Stimulated activated CD4-positive, alpha-beta T cell treated with anti-CD3 and anti-CD28 coated beads, TNF-alpha, amount 100 ng/mL, for 1 hour (primary cell): ENCODE measurements at places on chromosomes 1 and 21.

GRCh38 chr1:231683439-231684165 lies 57.0 kb downstream of the DISC1 start:
- no peak for DNase-seq

DNA sequence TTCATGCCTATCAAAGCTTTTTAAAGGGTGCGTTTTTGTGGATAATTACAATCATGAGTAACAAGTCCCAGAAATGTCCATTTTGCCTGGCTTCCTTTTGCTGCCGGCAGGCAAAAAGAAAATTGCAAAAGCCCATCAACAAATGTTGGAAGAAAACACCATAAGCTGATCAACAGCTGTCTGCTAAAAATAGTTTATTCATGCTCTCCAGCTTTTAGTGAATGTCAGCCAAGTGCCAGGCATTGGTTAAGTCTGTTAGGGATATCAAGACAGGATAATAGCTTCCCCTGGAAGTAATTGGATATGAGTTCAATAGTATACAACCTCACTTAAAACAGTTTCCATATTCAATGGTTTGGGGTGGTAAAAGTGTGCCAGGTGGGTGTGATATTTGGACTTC lies 13.6 kb upstream of the AGMAT start:
- DNase-seq: no peak

DNA sequence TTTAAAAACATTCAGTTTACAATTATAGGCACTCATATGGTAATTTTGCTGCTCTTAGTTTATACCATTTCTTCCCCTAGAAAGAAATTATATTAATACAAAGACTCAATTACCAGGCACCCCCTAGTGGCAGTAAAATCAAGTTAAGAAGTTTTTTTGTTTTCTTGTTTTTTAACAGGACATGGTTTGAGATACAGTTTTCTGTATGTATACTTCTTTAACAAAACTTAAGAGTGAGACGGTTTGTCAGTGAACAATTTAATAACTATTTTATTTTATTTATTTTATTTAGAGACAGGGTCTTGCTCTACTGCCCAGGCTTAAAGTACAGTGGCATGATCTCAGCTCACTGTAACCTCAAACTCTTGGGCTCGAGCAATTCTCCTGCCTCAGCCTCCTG lies 224.6 kb downstream of the FAF1 start:
- DNase-seq: no peak

GRCh38 chr1:54332781-54333585 lies 73.2 kb downstream of the SSBP3 start:
- DNase-seq: no peak
